Cerebellar nuclear complex (tissue), 1 donor: ENCODE measurements at places on chromosomes 2 and 18.

- DNase-seq, result no peak
Measured at GRCh38 chr2:196965651-196966050, 39.1 kb upstream of the PGAP1 start.

DNA sequence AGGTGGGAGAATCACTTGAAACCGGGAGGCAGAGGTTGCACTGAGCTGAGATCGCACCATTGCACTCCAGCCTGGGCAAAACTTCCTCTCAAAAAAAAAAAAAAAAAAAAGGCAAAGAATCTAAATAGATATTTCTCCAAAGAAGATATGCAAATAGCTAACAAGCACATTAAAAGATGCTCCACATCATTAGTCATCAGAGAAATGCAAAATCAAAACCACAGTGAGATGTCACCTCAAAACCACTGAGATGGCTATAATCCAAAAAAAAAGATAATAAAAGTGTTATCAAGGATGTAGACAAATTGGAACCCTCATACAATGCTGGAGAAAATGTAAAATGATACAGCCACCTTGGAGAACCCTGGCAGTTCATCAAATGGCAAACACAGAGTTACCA is 8.4 kb downstream of the ST8SIA5 start:
- no peak for DNase-seq

- DNase-seq, result no peak
Measured at GRCh38 chr2:86193901-86194567, 1.2 kb downstream of the IMMT start.

- no peak for DNase-seq
Measured at GRCh38 chr18:2902327-2902726, 55.5 kb downstream of the EMILIN2 start.

DNA sequence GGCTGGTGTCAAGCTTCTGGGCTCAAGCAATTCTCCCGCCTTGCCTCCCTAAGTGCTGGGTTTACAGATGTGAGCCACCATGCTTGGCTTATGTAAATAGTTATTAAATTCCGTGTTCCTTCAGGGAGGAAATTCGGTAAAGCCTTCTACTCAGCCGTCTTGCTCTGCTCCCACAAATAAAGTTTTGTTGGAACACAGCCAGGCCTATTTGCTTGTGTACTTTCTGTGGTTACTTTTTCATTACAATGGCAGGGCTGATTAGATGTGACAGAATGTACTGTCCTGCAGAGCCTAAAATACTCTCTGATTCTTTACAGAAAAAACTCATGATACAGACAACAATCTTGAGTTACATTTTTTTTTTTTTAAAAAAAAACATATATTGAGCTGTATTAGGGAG is 68.8 kb upstream of the TACR1 start:
- no peak for DNase-seq

DNA sequence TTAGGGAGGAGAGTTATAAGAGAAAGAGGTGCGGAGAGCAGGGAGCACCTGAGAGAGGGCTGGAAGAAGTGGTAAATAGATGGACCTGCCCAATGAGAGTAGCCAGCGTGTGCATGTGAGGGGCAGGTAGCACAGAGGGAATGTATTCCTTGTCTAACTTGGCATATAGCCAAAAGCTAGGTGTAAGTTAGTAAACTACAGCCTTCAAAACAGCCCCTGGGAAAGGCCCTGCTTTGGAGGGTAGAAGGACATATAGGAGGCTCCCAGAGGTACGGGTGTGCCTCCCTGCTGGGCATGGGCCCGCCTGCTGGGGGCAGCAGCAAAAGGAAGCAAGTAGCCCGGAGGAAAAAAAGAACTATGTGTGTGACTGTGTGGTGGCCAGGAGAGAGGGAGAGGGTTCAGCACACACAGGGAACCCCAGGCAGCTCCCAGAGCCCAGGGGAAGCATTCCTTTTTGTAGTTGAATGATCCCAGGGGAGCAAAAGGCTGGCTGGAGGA is 48.0 kb downstream of the TCF7L1 start:
- DNase-seq, result no peak

GRCh38 chr18:48569139-48569914 is 30.5 kb downstream of the CTIF start:
- no peak for DNase-seq

GRCh38 chr2:143192716-143193115 is 63.5 kb downstream of the ARHGAP15 start:
- no peak for DNase-seq

DNA sequence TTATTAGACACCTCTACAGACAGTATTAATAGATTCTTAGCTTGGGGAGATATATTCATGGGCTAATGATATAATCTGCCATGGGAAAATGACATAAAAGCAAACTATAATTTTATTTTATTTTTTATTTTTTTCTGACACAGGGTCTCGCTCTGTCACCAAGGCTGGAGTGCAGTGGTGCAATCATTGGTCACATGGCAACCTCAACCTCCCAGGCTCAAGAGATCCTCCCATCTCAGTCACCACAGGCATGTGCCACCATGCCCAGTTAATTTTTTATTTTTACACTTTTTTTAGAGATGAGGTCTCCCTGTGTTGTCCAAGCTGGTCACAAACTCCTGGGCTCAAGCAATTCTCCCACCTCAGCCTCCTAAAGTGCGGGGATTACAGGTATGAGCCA is 39.3 kb downstream of the RTN4 start:
- no peak for DNase-seq

DNA sequence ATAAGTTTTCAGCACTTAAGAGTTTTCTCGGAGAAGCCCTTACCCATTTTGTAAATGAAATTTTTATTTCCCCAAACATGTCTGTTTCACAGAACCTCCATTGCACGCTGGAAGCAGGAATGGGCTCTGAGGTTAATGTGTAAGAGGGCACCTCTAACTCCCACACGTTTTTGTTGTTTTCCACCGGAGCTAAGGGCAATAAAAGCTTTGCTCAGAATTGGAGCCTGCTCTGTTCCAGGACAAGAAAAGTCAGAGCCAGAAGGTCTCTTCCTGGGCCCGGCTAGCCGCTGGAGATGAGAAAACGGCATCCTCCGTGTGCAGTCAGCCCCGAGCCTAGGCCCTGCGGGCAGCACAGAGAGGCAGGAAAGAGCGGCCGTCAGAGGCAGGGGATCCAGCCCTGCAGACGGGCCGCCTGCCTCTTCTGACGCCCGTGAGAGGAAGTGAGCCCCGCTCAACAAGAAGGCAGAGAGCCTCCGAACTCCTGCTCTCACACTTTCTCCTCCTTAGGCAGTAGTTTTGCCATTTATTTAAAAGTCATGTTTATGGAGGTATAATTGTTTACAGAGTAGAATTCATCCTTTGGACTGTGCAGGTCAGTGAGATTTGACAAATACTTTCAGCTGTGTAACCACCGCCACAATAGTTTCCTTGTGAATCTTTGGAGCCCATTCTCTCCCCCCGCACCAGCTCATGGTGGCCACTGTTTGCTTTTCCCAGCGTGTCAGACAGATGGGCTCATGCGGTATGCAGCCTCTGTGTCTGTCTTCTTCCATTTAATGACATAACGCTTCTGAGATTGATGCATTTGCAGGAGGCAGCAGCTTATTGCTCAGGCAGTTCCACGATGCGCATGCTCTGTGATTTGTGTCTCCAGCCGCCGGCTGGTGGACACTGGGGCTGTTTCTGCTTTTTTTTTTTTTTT is 117.3 kb downstream of the GALR1 start:
- DNase-seq, result no peak

DNA sequence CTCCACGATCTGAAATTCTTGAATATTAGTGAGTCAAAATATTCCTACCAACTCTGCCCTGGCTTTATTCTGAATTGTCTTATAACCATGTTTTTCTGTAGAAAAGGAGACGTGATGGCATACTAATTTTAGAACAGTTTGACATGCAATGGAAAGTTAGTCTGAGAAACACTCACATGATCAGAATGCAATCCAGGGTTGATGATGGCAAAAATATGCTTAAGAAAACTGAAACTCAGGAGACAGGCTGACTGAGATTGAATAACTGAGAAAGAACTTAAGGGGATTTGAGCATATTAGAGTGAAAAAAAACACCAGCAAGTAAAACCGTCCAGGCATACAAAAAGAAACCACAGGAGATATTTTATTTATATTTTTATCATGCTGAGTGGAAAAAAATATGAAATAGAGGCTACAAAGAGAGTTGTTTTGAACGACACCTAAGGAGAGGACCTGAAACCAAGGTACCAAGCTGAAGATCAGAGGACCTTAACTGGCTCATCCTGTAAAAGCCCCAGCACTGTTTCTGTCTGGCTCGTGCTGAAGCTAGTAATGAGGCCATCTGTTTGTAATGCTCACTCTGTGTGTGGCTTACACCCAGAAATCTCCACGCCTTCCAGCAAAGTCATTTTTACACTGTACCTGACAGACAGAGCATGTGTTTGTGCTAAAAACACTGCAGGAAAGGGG is 437.2 kb upstream of the PKDCC start:
- DNase-seq, result no peak

GRCh38 chr2:84231478-84231877 is 227.6 kb downstream of the SUCLG1 start:
- DNase-seq, result no peak

- no peak for DNase-seq
Measured at GRCh38 chr18:57410749-57411148, 24.4 kb upstream of the ONECUT2 start.

DNA sequence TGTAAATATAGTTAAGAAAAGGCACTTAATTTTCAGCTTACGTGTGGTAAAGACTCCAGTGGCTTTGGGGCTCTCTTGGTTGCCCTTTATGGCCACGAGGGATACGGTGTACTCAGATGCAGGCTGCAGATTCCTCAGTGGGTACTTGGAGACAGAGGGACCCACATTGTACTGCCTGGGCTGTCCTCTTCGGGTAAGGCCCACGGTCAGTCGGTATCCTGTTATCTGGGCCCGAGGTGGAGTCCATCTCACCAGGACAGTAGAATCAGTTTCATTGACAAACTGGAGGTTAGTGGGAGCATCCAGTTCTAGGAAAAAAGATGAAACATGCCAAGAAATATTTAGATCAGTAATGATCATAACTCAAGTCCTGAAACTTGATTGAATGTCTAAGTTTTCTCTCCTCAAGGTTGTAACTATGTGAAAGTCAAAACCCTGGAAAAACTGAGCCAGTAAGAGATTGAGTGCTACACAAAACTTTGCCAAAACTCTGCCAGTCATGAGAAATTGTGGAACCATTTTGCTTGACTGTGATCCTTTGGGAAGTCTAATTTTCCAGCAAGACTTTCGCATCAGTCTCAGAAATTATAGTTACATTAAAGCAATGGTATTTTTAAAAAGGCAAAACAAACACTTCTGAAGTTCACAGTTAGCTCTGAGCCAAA is 31.4 kb downstream of the FN1 start:
- no peak for DNase-seq

DNA sequence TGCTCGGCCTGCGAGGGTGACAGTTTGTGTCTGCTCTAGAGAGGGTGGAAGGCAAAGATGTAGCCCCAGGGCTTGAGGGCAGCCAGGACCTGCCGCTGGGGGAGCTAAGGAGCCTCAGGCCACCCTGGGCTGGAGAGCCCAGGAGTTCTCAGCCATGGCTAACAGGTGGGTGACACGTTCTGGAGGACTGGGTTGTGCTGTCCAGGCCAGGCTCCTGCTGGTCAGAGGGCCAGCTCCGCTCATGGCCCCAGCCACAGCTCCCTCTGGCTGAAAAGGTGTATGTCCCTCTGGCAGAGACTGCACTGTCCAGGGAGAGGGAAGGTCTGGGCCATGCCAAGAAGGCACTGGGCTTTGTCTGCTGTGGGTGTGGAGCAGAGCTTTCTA is 19.2 kb downstream of the TMEM185B start:
- DNase-seq, result no peak

GRCh38 chr18:54261894-54262293 is 7.4 kb upstream of the POLI start:
- no peak for DNase-seq

- DNase-seq, result no peak
Measured at GRCh38 chr2:212097001-212097400, 441.6 kb downstream of the ERBB4 start.

- DNase-seq, result no peak
Measured at GRCh38 chr2:133266041-133266925, 302.0 kb downstream of the NCKAP5 start.

DNA sequence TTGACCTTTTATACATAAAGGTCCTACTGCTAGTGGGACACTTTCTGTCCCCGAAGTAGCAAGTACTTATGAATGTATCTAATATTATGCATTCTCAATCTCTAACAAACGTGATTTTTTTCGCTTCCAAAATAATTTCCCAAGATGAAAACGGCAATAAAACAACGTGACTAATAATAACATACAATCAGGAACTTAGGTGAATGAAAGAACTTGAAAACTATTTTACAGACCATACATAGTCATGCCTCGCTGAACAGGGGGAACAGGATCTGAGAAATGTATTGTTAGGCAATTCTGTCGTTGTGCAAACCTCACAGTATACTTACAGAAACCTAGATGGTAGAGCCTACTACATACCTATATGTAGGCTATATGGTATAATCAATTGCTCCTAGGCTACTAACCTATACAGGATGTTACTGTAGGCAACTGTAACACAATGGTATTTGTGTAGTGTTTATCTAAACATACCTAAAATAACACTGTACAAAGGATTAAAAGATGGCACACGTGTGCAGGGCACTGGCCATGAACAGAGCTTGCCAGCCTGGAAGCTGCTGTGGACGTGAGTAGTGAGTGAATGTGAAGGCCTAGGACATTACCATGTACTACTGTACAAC is 2.5 kb downstream of the RTN4 start:
- no peak for DNase-seq

DNA sequence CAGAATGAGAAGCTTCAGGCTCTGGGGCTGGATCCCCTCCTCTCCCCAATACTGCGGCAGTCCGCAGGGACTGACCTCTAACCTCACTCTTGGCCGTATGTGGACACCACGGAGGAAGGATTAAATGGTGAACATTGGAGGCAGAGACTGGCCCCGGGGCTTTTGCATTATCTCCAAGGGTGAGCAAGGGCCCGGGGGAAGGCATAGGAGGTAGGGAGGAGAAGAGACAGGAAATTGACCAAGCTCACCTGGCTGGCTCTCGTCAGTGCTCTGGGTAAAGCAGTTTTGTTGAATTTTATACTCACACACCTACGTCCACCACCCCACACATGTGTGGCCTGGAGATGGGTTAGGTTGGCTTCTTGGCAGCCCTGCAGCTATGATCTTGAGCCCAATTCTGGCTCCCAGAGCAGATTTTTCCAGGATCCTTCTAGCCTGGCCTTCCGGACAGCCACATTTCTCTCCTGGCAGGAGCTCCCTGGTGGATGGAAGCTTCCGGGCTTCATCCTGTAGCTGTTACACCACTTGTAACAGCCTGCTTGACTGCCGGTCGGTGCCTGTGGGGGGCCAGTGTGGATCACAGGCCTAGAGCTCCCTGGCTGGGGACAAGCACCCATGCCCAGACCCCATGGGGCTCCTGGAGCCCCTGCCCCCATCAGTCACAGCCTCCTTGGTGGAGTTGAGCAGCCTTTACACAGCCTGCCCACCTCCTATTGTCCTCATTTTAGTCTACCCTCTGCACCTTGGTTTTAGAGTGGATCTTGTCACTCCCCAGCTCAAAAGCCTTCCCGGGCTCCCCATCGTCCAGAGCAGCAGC is 7.6 kb downstream of the ITM2C start:
- no peak for DNase-seq

- no peak for DNase-seq
Measured at GRCh38 chr2:108271691-108272253, 16.9 kb upstream of the SULT1C2 start.
